ENCODE measurements at places on chromosomes 3 and 15.

- DNase-seq: peak; percentile 41
Observed at GRCh38 chr15:66169023-66169422, 84.5 kb downstream of the MEGF11 start.

DNA sequence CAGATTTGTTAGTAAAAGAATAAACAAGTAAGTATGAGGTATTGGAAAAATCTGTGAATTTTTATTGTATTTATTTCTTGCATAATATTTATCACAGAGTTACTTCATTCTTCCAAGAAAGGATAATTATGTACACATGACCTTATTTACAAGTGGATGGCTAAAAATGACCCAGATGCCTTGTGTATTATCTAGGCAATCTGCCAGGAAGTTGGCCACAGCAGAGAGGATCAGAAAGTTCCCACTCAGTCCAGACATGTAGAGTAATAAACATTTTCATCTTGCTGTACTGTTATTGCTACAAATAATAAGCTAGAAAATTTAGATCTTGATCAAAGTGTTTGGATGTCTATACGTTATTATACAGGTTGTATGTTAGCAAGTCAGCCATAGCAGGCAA, 317.1 kb downstream of the EPHA6 start:
- no peak for DNase-seq

DNA sequence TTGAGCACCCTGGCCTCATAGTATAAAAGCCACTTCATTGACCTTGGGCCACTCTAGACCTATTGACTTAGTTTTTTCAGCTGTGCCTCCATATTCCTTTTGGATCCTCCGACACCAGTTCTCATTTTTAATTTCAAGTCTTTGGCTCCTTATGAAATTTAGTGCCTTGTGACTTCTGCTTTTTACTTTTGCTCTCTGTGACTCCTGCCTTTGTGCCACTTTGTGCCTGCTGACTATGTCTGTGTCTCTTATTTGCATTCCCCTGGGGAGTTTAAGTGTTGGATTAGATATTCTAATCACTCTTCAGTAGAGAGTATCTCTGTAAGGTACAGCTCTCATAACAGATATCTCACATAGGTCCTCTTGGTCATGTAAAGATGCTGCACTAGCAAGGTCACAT, 39.6 kb upstream of the GPR149 start:
- DNase-seq: no peak

GRCh38 chr15:77031376-77032050, 36.6 kb downstream of the PSTPIP1 start:
- peak; percentile 54 for DNase-seq

GRCh38 chr15:31472636-31473384, 146.2 kb downstream of the KLF13 start:
- no peak for DNase-seq

DNA sequence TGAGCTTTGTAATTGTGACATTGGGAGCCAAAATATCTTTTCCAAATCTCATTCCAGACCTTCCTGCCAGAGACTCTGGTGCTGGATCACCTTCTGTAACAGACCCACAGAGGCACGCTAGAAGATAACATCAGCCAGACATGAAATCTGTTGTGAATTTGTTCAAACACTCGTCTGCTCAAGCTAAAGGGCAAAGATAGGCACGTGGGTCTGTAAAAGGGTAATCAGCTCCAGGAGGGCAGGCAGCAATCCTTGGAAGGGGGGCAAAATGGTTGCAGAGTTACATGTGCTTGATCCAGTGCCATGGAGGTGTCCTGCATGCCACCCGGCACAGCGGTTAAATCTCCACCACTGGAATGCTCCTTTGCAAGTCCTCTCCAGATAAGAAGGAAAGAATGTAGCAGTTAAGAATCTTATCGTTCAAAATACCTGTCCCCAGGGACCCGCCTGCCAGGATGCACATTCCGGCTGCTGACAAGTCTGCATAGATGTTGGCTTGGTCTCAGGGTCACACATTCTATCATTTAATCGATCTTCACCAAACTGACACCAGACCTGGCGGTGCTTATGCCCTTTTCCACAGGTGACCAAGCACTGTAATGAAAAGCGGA, 74.8 kb downstream of the ADAMTS9 start:
- DNase-seq: no peak

DNA sequence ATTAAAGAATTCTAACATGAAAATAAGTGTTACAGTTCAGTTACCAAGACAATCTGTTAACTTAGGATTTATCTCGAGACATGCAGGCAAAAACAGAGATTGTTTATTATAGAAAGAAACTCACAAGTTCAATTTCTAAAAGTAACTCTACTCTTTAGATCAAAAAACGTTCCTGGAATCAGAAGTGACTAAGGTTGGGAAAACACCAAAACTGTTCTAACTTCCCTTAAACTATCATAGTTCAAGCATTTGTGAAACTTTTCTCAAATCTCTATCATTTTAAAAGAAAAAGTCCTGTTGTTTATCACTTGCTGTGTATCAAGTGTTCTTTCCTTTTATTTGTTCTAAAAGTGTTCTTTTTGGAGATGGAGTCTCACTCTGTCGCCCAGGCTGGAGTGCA, 8.7 kb downstream of the WDR82 start:
- no peak for DNase-seq

DNA sequence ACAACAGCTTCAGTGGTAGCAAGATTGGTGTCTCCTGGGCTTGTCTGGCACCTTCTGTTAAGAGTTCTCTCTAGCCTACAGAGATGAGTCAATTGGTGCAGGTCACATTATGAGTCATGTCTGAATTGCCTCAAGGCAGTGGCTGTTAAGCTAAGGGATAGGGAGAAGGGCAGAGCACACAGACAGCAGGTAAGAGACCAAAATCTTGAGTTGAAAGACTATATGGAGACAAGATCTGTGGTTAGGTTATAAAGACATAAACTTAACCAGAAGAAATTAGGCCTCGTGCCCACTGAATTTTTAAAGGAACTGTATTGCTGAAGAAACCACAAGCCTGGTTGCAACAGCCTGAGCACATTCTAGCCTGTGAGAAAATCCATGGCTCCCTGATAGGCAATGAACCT, 19.2 kb upstream of the KPNA1 start:
- DNase-seq: no peak

- no peak for DNase-seq
Observed at GRCh38 chr15:88877415-88877814, 17.9 kb downstream of the HAPLN3 start.

GRCh38 chr3:17431484-17432045, 310.9 kb downstream of the TBC1D5 start:
- DNase-seq: no peak

GRCh38 chr3:182690172-182690571, 103.1 kb upstream of the ATP11B start:
- no peak for DNase-seq

- DNase-seq: no peak
Observed at GRCh38 chr3:43259626-43260025, 26.7 kb upstream of the SNRK start.

- no peak for DNase-seq
Observed at GRCh38 chr3:177830411-177830849, 633.1 kb upstream of the TBL1XR1 start.

DNA sequence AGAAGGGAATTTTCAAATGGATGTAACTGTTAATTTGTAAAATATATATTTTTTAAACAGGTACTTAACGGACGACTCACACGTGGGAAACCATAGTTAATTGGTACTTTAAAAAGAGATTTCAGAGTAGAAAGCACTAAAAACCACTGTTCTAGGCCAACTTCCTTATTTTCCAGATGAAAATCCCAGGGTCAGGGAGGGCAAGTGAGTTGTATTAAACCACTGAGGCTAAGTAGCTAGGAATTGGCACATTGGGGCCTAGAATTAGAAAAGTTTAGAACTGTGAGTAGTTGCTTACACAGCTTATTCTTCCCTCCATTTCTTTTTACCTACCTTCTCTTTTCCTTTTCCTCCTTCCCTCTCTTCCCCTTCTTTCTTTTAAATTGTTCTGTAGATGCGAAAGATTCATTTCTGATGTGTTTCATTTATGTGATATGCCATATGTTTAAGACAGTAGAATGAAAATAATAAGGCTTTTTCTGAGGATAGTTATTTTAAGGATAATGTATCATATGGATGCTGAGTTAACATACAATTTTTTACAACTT, 4.1 kb upstream of the UTS2B start:
- no peak for DNase-seq

- DNase-seq: no peak
Observed at GRCh38 chr15:74906067-74906449, 593 bp downstream of the FAM219B start.

DNA sequence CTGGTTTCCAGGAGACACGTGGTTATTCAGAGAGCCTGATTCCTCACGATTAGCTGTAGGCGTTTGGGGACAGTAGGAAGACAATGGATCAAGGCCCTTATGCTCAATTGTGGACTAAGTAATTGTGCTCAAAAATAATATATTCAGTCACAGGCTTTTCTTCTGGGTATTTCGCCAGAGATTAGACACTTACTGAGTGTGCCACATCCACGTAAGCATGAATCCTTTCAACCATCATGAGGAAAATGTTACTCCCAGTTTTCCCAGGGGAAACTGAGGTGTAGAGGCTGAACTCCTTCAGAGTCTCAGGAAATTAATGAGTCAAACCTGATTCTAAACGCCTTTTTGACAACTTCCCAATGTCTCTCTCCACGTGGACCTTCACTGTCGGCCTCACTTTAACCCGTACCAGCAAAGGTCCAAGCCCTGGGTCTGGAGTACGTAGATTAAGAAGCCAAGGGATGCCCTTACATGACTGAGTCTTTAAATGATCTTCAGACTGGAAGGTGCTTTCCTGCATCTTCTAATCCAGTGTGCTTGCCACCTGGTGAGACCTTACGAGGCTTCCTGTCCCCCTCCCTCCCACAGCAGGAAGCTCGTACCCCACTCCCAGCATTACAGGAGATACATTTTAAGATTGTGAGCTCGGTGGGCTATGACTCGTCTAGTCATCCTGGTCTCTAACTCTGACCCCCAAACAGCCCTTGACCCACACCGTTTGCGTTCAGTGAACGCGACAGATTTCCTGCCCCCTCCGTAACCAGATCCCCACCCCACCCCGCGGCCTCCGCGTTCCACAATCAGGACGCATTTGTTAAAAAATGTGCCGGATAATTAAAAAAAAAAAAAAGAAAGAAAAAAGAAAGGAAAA, 1.7 kb downstream of the PKM start:
- DNase-seq: peak; percentile 62

DNA sequence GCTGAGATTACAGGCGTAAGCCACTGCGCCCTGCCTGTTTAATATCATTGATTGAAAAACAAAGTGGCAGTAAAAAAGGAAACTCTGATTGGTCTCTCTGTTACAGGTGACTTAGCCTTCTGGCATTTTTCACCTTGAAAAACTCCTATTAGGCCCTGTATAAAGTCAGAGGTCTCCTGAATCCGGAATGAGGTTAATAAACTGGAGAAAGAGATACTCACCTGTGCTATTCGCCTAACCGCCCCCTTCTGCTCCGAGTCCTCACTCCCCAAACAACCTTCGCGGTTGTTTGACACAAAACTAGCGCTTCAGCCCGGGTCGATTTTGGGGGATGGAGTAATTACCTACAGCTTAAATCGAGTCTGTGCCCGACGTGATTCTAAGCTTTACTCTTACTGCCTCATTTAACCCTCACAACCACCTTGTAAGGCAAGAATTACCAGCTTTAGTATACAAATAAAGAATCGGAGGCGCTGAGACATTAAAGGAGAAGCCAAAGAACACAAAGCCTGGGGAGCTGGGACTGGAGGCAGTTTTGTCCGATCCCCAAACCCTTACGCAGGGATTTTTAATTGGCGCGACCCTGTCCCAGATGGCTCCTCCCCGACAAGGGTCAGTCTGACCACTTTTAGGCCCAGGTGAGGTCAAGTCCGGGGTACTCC, 441 bp downstream of the CEP70 start:
- DNase-seq: no peak

- no peak for DNase-seq
Observed at GRCh38 chr15:70633103-70633831, 130.1 kb downstream of the UACA start.

GRCh38 chr3:40872258-40872920, 326.9 kb upstream of the CTNNB1 start:
- no peak for DNase-seq

- peak; percentile 53 for DNase-seq
Observed at GRCh38 chr15:66761726-66762595, 59.9 kb downstream of the SMAD6 start.

Data from aorta (tissue), 5 donors.